Activated T-helper 9 cell treated with anti-CD3 and anti-CD28 coated beads, Interleukin-2, amount 50 U/mL, for 16 hours (primary cell): ENCODE measurements at places on chromosomes 2 and 18.

DNA sequence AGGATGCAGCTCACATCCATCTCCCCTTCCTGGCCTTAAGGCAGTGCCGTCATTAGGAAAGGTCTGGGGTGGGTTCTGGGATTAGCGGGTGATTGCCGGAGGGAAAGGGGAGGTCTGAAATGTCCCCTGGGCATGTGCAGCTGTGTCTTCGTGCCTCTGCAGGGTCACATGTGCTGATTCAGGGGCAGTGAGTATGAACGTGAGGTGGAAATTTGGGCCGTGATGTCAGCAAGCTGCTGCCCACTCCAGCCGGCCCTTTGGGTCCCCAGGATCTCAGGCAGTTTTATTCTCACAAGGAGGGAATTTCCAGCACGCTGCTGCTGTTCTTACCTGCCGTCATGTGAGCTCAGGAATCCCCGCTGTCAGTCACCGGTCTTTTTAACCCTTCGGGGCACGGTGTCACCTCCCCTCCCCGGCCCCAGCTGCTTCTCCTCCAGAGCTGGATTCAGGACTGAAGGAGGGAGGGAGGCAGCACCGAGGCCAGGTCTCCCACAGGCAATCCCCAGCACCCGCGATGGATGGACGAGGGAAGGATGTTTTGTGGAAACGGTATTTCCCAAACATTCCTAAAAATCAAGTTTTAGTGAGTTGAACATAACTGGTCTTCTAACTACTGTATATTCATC is 23.5 kb downstream of the GPR35 start:
- no peak for DNase-seq

DNA sequence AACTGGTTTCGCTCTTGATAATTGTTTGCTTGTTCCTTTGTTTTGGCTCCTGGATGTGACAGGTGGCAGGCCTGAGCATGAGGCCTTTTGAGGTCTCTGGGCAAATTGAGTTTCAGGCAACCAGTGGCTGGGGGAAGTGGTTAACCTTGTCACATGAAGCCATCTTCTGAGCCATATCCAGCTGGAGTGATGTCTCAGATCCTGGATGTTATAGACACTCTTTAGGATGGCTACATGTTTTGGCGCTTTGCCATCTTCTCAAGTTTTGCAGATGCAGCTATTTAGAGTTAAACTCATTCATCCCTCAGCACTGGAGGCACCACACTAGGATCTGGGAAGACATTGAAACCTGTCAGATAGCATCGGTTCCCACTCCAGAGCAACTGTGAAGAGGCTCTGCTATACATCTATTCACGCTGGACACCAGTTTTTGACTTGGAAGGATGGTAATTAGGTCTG is 25.3 kb upstream of the TACR1 start:
- DNase-seq = no peak

DNA sequence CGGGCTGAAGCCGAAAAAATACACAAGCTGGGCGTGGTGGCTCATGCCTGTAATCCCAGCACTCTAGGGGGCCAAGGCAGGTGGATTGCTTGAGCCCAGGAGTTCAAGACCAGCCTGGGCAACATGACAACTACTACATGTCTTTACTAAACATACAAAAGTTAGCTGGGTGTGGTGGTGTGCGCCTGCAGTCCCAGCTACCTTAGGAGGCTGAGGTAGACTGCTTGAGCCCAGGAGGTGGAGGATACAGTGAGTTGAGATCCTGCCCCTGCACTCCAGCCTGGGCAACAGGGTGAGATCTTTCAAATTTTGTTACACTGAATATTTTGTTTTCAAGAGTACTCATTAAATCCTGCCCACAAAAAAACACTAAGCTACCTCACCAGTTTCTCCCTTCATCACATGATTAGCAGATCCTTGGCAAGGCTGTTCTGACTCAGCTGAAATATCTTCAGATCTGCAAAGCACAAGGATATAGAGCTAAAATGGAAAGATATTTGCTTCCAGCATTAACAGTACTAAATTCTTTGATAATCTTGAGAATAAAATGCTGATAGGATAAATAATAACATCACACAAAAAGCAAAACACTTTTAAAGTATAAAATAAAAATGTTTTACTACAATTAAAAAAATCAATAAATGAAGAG is 28.2 kb upstream of the MCM6 start:
- DNase-seq = no peak

GRCh38 chr2:109222825-109223471 is 93.9 kb downstream of the SH3RF3 start:
- no peak for DNase-seq

GRCh38 chr2:31765078-31765945 is 184.6 kb upstream of the SRD5A2 start:
- no peak for DNase-seq

DNA sequence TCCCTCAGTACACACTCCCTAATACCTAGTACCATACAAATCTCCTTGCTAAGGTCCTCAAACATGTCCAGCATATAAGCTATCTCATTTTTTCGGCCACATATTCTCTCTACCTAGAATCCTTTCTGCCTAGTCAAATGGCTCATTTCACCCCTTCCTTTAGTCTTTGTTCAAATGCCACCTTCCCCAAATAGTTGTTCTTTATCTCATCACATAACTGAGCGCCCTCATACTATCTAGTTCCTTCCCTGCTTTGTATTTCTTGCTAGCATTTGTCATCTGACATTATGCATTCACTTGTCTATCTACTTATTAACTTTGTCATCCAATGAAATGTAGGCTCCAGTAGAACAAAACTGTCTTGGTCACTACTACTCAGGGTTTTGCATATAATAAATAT is 35.5 kb downstream of the RPRD1A start:
- no peak for DNase-seq

- no peak for DNase-seq
Observed at GRCh38 chr2:128414946-128415778, 96.5 kb upstream of the HS6ST1 start.

- DNase-seq = no peak
Observed at GRCh38 chr18:26482569-26482968, 65.8 kb downstream of the KCTD1 start.

- no peak for DNase-seq
Observed at GRCh38 chr18:904218-905090, at the start of gene ADCYAP1. ADCYAP1 (plus strand) TSS chr18:904871; CDS start chr18:905387, 516 bp downstream.

GRCh38 chr2:146927080-146927711 is 917.6 kb upstream of the ACVR2A start:
- DNase-seq = no peak

GRCh38 chr2:148511883-148512282 is 132.7 kb upstream of the EPC2 start:
- no peak for DNase-seq

DNA sequence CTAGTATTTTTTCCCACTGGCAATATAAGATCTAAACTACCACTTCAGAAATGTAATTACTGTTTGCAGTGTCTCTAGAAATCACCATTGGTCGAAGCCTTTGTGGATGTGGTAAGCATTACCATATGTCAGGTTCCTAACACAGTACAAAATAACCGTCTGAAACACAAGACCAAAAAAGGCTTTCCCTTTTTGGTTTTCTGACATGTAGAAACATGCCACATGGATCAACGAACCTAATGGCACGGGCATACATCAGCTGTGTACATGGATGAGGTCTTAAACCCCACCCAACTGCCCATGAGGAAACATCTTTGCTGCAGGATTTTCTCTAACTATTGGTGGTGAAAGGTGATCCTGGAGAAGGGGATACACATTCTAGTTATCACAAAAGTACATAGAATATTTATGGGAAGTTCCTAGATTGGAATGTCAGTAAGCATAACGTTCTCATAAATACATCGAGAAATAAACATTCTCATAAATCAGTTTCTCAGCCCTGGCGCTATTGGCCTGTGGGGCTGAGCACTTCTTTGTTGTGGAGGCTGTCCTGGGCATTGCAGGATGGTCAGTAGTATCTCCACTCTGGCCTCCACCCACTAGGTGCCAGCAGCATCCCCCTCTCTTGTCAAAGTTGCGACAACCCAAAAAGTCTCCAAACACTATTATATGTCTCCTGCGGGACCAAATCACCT is 9.0 kb downstream of the VIT start:
- no peak for DNase-seq

- no peak for DNase-seq
Observed at GRCh38 chr2:892892-893291, 57.8 kb upstream of the SNTG2 start.

DNA sequence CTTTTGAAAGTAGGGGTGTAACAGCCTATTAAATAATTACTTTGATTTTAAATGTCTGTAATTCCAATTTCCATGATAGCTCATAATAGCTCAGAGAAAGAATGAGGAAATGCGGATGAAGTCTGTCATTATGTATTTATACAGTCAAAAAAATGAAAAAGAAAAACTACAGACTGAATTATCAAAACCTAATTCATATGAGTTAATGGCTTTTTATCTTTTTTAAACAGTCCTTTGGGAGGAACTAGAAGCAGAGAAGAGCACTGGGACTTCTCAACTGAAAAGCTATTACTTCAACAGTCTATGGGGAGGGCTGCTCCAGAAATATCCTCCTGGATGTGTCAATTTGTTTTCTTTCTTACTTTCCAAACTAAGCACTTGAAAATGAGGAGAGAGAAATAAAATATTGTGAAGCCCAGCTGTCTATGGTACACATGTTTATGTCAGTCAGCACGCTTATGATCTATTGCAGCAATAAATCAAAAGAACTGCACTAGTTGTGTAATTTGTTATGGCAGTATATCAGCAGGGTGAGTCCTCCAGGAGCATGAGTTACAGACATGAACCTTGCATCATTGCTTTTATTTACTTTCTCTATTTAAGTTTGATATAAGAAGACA is 1550.2 kb downstream of the LRP1B start:
- no peak for DNase-seq

GRCh38 chr2:8332646-8333045 is 349.2 kb upstream of the ID2 start:
- DNase-seq = no peak

GRCh38 chr2:181459621-181460021 is 2.4 kb downstream of the ITGA4 start:
- DNase-seq = no peak

DNA sequence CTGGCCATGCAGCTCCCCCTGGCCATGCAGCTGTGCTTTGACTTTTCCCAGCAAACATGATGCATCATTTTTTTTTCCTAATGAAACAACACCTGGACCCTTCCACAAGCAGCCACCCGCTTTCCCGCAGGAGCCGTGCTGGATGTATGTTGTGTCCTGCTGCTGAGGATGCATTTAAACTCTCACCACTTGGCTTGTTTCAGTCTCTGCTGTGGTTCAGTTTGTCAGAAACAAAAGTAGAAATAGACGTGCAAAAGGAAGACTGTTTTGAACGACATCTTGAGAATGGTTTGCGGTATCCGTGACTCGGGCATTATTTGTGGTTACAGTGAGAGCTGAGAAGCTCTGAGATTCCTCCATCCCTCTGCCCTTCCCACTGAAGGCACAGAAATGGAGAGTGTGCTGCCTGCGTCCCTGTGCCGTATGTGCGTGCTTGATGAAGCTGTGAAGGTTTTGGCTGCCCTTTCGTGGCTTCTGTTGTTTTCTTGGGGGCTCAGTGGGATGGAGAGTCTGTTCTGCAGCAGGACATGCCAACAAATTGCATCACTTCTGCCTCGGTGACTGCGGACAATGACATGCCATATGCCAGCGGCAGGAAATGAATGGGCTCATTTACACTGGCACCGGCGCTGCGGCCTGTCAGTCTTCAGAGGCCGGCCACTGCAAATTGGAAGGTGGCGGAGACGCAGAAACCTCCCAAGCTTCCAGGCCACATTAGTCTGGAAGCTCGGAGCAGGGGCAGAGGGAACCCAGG is 417.7 kb upstream of the SALL3 start:
- DNase-seq = no peak

DNA sequence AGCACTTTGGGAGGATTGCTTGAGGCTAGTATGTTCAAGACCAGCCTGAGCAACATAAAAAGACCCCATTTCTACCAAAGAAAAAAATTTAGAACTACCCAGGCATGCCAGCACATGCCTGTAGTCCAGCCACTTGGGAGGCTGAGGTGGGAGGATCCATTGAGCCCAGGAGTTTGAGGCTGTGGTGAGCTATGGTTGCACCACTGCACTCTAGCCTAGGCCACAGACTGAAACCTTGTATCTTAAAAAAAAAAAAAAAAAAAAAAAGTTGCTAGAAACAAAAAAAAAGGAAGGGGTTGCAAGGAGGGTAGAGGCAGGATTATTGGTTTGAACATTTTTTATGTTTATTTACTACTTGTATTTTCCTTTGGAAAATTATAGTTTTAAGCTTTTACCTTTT is 4.8 kb downstream of the SEC11C start:
- no peak for DNase-seq

- no peak for DNase-seq
Observed at GRCh38 chr2:15115776-15116175, 445.4 kb downstream of the NBAS start.

GRCh38 chr2:207328944-207329386 is 163.2 kb upstream of the KLF7 start:
- DNase-seq = no peak
